Muscle of back (tissue), 13 donors: ENCODE measurements at places on chromosomes 6 and 20.

DNA sequence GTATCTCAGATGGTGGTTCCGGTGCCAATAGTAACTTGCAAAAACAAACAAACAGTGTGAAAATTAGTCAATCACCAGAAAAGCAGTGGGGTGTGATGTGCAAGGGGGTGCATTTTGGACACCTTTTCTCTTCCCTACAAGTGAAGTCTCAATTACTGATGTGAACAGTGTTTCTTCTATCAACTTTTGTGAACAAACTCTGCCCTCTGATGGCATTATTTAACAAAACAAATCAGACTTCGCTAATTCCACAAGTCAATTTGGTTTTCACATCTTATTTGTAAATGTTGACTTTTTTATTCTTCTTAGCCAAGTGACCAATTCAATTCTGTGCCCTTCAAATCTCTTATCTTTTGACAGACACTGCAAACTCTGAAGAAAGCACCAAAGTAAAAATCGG lies 212.2 kb downstream of the UST start:
- DNase-seq: no peak

DNA sequence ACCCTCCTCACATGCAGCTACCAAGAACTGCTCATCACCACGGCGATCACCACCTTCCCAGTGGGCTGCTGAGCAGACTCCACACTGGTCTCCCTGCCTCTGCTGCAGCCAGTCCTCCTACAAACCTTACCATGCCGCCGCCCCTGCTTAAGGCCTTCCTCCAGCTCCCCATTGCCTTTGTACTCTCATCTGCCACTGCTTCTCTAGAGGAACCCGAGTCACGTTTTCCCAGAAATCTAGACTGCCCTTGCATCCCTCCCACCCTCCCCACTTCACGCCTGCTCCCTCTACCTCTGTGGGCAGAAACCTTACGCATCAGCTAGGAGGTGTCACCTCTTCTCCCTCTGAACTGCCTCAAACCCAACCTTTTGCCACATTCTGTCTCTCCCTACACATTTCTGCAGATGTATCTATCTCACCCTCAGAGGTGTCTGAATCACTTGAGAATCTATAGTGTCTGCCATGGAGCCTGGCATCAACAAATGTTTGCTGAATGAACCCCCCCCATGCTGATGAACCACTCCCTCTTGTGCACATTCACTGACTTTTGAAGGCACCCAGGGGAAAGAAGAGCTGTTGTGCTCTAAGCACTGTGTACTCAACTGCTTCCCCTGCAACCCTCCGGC lies 4.3 kb downstream of the E2F1 start:
- DNase-seq: no peak

- DNase-seq: no peak
These were observed 416 bp downstream of the RSPH4A start for GRCh38 chr6:116616737-116617053.

DNA sequence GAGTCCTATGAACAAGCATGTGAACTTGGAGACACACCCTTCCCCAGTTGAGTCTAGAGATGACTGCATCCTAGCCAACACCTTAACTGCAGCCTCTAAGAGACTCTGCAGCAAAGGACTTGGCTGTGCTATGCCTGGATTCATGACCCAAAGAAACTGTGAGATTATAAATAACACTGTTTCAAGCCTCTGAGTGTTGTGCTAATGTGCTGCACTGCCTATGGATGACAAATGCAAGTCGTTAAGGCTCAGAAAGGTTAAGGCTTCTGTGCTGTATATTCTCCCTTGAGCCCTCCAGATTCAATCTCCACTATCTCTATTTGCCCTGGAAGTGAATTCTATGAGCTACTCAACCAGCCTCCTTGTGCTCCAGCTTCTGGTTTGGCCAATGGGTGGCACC lies 116.5 kb upstream of the CBLN4 start:
- DNase-seq: no peak

GRCh38 chr6:7137335-7138045 lies 29.7 kb downstream of the RREB1 start:
- peak; percentile 75 for DNase-seq

DNA sequence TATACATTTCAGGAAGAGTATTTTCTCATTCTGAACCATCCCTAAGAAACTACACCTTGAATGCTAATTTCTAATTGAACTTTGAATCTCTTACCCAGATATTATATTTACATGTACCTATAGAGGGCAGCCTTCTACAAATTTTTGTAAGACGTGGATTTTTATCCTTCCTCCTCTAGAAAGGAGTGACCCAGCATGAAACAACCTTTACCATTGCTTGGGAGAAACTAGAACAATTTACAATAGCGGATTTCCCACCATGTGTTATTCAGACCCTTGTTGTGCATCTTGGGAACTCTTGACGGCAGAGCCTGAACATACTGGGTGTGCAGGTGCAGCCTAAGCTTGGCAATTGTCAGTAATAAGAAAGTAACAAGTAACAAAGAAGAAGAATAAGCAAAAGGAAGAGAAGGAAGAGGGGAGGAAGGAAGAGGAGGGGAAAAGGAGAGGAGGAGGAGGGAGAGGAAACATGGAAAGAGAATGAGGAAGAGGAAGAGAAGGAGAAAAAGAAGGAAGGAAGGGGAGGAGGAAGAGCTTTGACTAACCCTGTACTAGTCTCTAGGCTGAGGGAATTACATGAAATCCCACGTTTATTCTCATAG lies 10.8 kb upstream of the TAAR1 start:
- peak; percentile 23 for DNase-seq

- DNase-seq: no peak
These were observed 83.8 kb upstream of the FOXO3 start for GRCh38 chr6:108476847-108477430.

GRCh38 chr6:31272436-31272835 lies 544 bp upstream of the HLA-C start:
- no peak for DNase-seq

DNA sequence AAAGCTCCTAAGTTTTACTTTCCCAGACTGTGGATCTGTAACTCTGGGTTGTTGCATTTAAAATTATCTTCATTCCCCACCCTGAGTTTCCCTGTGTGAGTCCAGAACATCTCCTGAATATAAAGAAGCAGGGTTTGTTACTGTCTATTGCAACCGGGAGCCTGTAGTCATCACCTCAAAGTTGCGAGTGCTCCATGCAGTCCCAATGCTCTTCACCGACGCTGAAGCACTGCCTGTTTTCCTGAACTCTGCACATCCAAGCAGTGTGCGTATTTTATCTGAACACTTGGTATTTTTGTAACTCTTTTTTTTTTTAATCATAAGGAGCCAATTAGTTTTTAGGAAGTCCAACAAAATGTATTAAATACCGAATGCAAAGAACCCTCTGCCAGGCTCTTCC lies 907 bp upstream of the HLA-B start:
- no peak for DNase-seq

GRCh38 chr20:44720621-44720996 lies 5.4 kb downstream of the CCN5 start:
- DNase-seq: no peak

DNA sequence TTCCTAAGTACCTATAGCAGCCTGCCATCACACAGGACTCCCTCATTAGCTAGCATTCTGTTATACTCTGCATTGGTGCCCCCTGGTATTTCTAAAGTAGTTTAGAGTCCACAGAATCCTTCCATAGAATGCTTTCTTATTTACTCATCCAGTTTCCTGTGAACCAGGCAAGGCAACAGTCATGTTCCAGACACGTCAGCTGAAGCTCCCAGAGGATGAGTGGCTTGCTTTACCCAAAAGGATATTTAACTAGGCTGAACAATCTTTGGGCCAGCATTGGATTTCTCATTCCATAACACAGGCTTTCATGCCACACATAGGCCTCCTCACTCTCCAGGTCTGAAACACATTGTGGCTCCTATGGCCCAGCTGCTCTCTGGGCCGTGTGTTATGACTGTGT lies 203.8 kb upstream of the MAP3K7 start:
- DNase-seq: no peak

GRCh38 chr20:2984956-2985661 lies 58.3 kb upstream of the GNRH2 start:
- DNase-seq: no peak

GRCh38 chr6:145141572-145141971 lies 593.7 kb downstream of the EPM2A start:
- DNase-seq: no peak

DNA sequence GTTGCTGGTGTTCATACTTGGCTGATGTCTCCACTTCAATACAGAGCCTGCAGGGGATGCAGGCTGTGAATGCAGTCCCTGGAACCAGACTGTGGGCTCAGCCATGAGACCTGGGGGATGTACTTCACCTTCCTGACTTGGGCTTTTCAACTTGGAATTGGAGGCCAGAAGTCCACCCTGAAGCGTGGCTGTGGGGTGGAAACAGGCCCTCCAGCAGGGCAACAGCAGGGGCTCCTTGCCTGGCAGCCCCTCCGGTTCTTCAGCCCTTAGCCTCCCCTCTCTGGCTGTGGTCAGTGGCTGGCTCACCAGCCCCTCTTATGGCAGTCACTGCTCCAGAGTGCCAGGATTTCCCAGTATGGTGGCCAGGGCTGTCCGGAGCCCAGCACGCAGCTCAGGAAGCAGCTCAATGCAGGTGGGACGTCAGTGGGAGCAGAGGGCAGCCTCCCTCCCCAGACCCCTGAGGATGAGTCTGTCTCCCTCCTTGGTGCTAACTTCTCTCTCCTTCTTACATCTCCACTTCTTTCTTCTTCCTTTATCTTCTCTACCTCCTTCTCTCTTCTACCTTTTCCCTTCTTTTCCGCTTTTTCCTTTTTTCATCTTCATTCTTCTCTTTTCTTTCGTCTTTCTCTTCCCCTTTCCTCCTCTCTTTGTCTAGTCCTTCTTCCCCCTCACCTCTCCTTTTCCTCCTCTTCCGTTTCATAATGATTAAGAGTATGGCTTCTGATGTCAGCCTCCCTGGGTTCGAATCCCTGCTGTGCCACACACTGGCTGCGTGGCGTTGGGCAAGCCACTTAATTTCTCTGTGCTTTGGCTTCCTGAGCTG lies 45.3 kb downstream of the SLC52A3 start:
- DNase-seq: no peak

DNA sequence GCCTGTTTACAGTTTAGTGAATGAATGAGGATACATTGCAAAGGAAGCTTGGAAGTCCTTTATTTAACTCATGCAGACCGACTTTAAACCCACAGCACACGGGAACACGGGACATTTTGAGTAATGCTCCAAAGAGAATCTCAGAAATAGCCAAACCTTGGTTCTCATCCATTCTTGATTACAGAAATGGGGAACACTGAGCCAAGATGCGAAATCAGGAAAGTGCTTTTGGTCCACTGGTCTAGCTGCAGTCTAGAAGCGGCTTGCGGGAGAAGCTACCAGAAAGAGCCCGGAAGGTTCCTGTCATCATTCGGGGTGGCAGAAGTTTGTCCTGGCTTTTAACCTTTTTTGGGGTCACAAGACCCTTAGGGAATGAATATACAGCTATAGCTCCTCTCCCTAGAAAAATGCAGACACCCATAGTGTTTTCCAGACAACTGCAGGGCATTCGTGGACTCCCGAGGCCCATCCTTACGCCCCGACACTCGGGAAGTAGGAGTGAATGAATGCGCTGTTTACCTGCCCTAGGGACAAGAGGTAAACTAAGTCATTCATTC lies 475 bp upstream of the TMEM181 start:
- DNase-seq: no peak

DNA sequence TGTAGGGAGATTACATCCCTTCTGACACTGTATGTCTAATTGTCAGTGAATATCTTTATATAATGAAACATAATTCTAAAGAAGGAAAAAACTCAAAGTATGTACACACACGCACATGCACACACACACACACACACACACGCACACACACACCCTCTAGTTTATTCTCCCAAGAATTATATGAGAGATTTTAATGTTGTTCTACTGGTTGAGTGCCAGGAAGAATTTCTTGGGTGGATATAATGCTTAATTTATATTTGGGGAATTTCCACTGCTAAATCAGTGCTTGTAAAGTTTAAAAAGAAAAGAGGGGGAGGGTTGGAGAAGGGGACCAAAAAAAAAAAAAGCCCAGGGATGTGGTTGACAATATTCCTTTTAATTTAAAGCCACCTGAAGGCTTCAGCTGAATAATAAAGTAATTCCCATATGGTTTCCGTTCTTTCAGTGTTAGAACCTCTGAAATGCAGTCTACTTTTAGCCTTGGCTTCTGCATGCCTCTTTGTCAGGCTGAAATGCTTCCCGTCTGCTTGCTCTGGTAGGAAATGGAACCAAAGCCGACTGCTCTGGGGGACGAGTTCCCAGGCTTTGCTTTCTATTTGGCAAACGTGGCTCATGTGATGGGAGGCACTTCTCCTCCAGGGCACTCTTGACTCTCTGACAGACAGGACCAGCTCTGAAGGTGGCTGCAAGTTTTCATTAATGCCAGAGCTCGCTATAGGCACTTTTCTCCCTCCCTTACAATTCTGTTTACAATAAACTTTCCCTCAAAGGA lies 225.4 kb downstream of the PRL start:
- DNase-seq: peak; percentile 94

DNA sequence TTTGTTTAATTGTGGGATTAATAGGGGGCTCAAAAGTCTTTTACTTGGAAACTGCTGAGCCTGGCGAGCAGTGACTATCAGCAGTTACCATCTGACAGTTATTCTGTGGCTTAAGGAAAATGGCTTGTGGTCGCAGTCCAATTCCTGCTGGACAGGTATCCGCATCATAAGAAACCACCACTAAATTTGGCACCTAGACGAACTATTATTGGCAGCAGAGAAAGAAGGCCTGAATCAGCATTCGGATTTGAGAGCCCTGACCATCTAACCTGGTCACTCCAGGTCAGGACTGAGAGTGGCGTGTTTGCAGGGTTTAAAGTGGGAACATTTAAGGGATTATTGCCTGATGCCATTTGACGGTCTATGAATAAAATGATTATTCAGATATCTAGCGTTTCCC lies 146.4 kb downstream of the RPS12 start:
- DNase-seq: no peak

DNA sequence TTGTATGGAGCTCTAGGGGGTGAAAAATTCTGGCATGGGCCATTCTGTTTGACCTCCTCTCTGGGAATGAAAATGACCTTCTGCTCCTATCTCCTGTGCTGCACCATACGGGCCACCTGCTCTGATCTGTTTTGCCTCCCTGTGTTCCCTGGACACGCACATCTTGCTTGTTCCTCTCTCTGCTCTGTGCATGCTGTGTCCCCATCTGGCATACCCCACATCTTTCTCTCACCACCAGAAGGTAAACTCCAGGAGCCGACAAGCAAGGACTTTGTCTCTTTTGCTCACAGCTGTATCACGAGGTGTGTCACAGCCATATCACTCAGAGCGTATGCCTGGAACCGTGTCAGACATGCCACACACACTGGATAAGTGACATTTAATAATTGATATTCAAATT lies 208.4 kb upstream of the DTNBP1 start:
- no peak for DNase-seq

- no peak for DNase-seq
These were observed 111.6 kb downstream of the SNX5 start for GRCh38 chr20:17856837-17857605.
